ENCODE measurements at places on chromosomes 12 and 14.
A peak's percentile ranks its signal among the peaks of the same experiment; 100 is the strongest.

GRCh38 chr14:95786566-95786965 is 72.6 kb upstream of the TCL1A start:
- DNase-seq, result no peak

GRCh38 chr14:103085106-103086091 is 1.4 kb downstream of the LBHD2 start:
- no peak for DNase-seq

GRCh38 chr12:117468016-117468415 is 106.6 kb upstream of the NOS1 start:
- DNase-seq, result no peak

- no peak for DNase-seq
Measured at GRCh38 chr12:67357376-67358125, 88.4 kb downstream of the CAND1 start.

DNA sequence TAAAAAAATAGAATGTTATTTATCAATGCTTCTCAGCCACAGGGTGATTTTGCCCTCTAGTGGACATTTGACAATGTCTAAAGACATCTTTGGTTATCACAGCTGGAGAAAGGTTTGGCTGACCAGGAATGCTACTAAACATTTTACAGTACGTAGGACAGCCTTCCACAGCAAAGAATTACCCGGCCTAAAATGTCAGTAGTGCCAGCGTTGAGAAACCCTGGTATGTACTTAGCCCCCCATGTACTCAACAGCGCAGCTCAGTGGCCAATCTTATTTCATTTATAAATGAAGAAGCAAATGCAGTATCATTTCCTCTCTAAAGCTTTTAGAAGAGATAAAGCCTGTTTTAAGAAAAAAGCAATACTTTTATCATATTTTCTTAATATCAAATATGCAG is 5.8 kb downstream of the MARK3 start:
- peak; percentile 81 for DNase-seq

- DNase-seq, result no peak
Measured at GRCh38 chr12:14273913-14274311, 91.6 kb upstream of the ATF7IP start.

DNA sequence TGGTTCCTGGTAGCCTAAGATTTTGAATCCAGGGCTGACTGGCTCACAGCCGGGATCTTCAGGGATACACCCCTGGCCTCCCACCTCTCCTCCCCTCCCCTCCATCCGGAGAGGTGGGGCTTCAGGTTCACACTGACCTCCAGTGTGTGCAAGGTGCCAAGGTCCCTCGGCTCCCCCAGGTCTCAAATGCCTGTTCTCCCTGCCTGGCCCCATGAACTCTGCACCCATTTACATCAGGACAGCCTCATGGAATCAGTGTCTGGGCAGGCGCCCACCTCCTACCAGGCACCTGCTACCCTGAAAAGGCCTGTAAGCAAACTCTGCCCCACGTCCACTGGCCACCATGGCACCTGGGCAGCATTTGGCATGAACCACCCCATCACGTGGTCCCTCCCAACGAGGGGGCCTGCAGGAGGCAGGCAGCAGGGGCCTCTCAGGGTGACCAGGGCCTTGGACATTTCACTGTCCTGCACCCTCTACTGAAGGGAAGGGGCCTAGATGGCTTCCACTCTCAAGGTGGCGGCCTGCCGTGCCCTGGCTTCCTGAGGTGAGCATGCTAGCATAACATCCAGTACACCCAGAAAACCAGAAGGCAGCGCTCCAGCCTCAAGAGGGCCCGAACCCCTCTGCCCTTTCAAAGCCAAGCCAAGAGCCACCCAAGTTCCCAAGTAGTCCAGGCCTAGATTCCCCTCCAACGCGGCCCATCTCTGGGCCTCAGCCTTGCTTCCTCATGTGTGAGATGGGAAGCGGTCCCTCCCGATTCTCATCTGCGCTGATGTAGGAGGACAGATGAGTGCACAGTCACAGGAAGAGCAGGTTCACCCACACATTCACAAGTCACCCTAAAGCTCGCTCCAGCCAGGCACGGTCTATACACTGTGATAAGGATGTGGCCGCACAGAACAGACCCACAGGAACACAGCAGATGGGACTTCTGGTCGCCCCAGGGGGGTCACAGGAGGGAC is 37.3 kb downstream of the CCDC85C start:
- DNase-seq, result no peak

- no peak for DNase-seq
Measured at GRCh38 chr14:50222055-50222613, 9.2 kb downstream of the SOS2 start.

- DNase-seq, result no peak
Measured at GRCh38 chr12:51087818-51088217, 4.4 kb upstream of the CSRNP2 start.

- no peak for DNase-seq
Measured at GRCh38 chr14:31326111-31326510, 94.2 kb downstream of the HEATR5A start.

GRCh38 chr12:122951979-122952892 is 14.0 kb downstream of the ABCB9 start:
- DNase-seq, result peak; percentile 80

- DNase-seq, result no peak
Measured at GRCh38 chr12:29578070-29578469, 80.6 kb upstream of the OVCH1 start.

- peak; percentile 36 for DNase-seq
Measured at GRCh38 chr12:95574799-95575452, 23.6 kb upstream of the USP44 start.

DNA sequence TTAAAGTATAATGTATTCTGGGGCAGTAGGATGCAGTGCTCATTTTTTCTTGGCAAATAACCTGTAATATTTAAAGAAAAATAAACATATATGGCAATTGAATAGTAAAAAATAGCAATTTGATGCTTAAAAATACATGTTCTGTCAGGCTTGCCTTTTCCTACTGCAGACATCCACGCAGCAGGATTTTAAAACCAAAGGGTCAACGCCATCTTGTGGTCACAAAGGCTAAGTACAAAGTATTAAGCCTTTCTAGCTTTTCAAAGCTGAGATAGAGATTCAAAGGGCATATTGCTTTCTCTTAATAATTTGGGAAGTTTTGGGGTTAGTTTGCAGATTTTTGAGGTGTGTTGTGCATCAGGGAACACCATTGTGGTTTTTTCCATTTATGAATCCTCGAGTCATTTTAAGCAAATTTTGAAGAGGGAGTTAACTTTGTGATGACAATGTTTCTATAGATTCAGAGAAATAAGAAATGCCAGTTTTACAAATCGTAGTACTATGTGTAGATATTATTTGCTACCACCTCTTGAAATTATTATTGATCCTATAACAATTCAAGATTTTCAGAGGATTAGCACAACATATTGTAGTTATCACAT is 4.7 kb upstream of the CCER1 start:
- peak; percentile 23 for DNase-seq

GRCh38 chr12:124397807-124398577 is 103.1 kb downstream of the RFLNA start:
- DNase-seq, result peak; percentile 80

- no peak for DNase-seq
Measured at GRCh38 chr12:11070999-11071398, 8.9 kb upstream of the TAS2R46 start.

- peak; percentile 78 for DNase-seq
Measured at GRCh38 chr12:53065975-53066931, 12.9 kb downstream of the SPRYD3 start.

- DNase-seq, result no peak
Measured at GRCh38 chr12:68773582-68773981, 27.6 kb downstream of the SLC35E3 start.

- no peak for DNase-seq
Measured at GRCh38 chr14:90986510-90986909, 73.9 kb downstream of the RPS6KA5 start.

DNA sequence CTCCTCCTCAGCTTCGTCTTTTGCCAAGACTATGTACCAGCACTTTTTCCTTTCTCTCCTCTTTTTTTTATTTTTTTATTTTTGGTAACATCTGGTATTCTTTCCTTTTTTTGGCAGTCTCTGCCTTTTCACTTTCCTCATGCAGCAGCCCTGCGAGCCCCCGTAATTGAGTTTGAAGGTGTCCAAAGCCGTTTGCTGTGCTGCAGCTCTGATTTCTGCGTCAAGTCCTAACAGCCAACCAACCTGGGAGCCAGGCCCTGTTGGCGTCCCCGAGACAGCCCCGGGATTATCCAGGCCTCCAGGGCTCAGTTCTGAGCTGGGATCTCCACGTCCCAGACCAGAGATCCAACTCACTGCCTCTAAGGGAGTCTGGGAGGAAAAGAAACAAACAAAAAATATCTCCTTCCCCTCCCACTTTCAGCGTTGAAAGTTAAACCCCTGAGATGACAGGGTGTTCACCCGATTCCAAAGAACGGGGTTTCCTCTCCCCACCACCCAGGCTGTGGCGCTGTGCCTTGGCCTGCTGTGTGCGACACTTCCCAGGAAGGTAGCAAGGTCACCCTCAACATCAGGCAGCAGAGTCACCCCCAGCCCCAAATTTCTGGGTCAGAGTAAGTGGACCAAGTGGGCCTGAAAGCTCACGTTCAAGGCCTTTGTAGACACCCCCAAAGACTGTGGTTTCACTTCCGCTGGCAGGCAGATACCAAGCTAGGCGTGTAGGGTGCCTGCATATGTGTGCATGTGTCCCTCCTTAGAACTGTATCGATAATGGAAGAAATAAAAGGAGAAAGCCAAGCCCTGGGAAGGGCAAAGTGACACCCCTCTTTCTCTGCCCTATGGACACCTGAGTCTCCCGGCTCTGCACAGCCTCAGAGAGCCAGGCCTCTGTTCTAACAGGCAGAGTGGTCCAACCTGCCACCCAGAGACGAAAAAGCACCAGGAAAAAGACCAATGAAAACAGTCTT is 11.1 kb downstream of the BCL11B start:
- DNase-seq, result no peak

DNA sequence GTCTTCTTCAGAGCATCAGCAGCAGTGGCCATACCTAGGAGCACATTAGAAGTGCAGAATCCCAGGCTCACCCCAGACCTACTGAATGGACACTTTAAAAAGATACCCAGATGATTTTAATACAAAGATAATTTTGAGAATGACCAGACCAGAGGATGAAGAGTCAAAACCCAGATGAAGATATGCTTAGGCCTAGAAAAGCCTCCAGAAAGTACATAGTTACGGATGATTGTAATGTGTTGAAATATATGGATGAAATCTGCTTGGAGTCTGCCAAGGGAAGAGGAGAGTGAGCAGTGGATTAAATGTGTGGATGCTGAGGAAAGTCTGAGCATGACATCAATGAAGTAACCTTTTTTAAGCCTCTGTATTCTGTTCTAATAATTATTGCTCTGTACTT is 245.7 kb downstream of the CNTN1 start:
- DNase-seq, result no peak

- DNase-seq, result no peak
Measured at GRCh38 chr12:118166946-118167345, 31.0 kb downstream of the PEBP1 start.

DNA sequence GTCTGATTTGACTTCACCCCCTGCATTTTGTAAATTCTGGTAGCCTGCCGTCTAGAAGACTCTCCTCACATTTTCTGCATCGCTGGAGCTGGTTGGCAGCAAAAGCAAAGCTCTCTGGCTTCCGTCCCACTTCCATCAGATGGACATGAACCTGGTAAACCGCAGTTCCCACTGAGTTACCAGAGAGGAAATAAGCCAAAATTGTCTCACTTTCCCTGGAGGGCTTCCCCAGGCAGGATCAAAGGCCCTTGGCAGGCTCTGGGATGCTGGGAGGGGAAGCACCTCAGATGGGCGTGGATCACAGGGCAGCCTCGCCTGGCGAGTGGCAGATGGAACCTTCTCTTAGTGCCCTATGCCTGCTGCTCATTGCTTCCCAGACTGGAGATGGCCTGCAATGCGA is 243.5 kb downstream of the TMEM132C start:
- DNase-seq, result no peak

- DNase-seq, result no peak
Measured at GRCh38 chr14:31159682-31160296, 47.8 kb downstream of the HECTD1 start.

GRCh38 chr14:68633131-68633991 is 159.5 kb downstream of the ZFP36L1 start:
- DNase-seq, result no peak
